ENCODE measurements at places on chromosomes 2 and 18. TPM values are rescaled to one million over a fixed set of nuclear protein-coding genes. Genes with fewer than 3 reads are reported as not detected.

GRCh38 chr2:133439565-133439920 lies 128.7 kb downstream of the NCKAP5 start:
- no peak for ATAC-seq

- no peak for ATAC-seq
These were observed 122.8 kb upstream of the AGAP1 start for GRCh38 chr2:235371018-235371417.

DNA sequence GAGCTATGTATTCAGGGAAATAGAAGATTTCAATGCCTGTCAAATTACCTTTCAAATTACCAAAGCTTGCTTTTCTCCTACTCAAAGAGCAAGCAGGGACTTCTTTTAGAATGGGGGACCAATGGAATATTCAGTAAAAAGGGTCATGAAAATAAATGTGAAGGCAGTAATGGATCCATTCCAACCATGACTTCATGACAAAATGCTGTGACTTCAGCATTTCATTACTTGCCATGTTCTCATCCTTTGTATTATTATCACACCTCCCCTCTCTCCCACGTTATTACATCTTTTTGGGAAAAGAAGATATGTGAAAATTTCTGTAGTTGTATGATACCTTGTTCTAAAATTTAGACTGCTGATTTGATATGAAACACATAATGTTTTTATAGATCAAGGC lies 864.0 kb upstream of the FSHR start:
- no peak for ATAC-seq

DNA sequence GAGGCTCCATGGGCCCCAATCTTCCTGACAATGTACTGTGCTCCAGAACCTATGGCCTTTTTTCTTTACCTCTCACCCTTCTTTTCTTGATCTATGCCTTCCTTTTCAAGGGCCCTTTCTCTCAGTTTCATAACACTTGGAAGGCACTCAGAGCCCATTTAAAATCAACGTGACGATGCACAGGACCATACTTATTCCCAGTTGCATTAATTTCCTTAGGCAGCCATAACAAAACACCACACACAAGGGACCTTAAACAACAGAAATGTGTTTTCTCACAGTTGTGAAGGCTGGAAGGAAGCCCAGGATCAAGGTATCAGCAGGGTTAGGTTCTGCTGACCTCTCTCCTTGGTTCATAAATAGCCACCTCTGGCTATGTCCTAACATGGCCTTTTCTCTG lies 414.0 kb upstream of the TNP1 start:
- no peak for ATAC-seq

- ATAC-seq = no peak
These were observed 83.3 kb downstream of the ICOS start for GRCh38 chr2:204019572-204020501.

DHRS9 gene
- total RNA-seq = 0.50 TPM

CFAP65 gene
- 1.4 TPM for total RNA-seq

LTBP1 gene
- total RNA-seq = 35.0 TPM

RESP18 gene
- total RNA-seq = 1.3 TPM

GRCh38 chr2:192038110-192038509 lies 156.6 kb downstream of the TMEFF2 start:
- ATAC-seq = no peak

GRCh38 chr2:222998459-222998858 lies 53.5 kb upstream of the KCNE4 start:
- no peak for ATAC-seq

GKN1 gene
- total RNA-seq = not detected
